ENCODE measurements at places on chromosomes 1 and 21.

- DNase-seq: no peak
These were observed 408.3 kb upstream of the NR5A2 start for GRCh38 chr1:199619223-199619622.

- no peak for DNase-seq
These were observed 68.9 kb downstream of the CNIH3 start for GRCh38 chr1:224684979-224685425.

GRCh38 chr1:112633628-112634027 lies 14.0 kb downstream of the CAPZA1 start:
- DNase-seq: no peak

GRCh38 chr1:207156826-207157225 lies 52.8 kb downstream of the C4BPA start:
- no peak for DNase-seq

- DNase-seq: no peak
These were observed 86.4 kb downstream of the RGL1 start for GRCh38 chr1:183891158-183891856.

GRCh38 chr1:36829961-36830360 lies 204.4 kb downstream of the GRIK3 start:
- no peak for DNase-seq

DNA sequence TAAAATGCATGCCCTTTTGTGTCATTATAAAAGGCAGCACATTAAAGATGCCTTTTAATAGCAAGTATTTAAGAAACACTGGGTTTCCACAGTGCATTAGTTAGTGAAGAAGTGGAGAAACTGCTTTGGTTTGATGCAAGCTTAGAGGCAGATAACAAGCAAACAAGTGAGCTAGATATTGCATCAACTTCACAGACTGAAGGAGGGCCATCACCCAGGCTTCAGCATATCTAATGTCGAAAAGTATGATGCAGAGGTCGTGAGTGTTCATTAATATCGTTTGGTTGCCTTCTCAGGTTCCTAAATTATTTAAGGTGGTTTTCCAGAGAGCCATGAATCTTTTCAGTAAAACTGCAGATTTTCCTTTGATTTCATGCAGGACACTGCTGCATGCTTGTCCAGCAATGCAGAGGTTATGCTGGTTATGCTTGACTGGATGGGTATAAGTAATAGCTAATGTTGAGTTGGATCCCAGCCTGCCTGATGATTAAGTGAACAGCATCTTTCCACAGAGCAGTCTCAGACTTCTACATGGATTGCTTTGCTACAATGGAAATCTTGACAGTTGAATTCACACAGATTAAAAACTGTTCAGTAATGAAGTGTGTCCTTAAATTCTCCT lies 69.7 kb upstream of the IPO9 start:
- no peak for DNase-seq

DNA sequence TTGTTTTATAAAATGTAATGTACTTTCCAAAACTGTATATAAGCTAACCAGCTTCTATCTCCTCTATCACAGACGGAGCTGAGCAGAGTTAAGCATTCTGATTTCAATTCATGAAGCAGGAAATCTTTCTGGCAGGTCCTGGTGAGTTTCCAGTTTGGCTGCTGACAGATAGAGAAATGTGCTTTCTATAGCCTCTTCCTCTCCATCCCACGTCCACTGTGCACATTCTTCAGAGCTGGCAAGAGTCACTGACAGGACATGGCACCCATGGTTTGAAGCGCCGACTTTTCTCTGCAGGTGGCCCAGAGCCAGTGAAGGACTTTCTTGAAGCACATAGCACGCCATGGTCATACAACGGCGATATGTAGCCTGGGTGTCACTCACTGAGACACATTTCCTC lies 52.3 kb upstream of the POU2F1 start:
- no peak for DNase-seq

- DNase-seq: peak; percentile 91
These were observed 201.1 kb downstream of the MATN1 start for GRCh38 chr1:30522031-30523004.

DNA sequence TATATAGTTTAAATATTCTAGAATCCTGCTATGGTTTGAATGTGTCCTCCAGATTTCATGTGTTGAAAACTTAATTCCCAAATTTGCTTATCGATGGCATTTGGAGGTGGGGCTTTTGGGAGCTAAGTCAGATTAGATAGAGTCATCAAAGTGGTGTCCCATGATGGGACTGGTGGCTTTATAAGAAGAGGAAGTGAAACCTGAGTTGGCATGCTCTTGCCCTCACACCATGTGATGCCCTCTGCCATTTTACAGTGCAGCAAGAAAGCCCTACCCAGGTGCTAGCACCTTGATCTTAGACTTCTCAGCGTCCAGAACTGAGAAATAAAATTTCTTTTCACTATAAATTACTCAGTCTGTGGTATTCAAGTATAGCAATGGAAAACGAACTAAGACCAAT lies 111.3 kb downstream of the TGFB2 start:
- no peak for DNase-seq

- DNase-seq: no peak
These were observed 26.3 kb downstream of the GADD45A start for GRCh38 chr1:67711158-67711854.

DNA sequence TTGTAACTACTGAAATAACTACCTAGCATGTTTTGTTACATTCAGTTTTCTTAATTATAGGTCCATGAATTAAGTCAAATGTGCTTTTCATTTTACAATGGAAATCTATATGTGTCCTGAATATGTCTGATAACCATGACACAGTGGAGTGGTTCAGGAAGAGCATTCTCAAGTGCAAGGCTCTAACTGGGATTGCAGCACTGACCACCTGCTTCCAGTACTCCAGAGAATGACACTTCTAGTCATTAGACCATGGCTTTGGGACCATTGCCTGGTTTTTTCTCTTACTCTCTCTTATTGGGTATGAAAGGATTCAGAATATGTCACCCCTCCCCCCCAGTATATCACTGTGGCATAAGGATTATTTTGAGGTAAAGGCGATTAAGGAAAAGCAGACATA lies 204.9 kb upstream of the CACYBP start:
- no peak for DNase-seq

DNA sequence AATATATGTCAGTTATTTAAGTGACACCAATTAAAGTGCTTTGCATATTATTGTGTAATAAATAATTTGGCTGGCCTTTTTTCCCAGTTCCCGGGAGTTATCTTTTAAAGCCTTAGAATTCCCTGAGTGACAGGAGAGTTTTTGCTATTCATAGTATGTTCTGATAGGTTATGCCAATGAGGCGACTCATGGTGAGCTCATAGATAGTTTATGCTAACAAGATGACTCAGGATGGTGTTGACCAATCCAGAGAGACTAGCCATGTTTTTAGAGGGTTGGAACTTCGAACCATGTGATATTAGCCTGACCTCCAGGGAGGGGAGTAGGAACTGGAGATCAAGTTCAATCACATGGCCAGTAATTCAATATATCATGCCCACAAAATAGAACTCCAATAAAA lies 310.8 kb downstream of the USP25 start:
- DNase-seq: no peak

GRCh38 chr21:34271189-34271851 lies 92.5 kb upstream of the KCNE2 start:
- no peak for DNase-seq

- no peak for DNase-seq
These were observed 61.5 kb upstream of the TIAM1 start for GRCh38 chr21:31405604-31406003.

DNA sequence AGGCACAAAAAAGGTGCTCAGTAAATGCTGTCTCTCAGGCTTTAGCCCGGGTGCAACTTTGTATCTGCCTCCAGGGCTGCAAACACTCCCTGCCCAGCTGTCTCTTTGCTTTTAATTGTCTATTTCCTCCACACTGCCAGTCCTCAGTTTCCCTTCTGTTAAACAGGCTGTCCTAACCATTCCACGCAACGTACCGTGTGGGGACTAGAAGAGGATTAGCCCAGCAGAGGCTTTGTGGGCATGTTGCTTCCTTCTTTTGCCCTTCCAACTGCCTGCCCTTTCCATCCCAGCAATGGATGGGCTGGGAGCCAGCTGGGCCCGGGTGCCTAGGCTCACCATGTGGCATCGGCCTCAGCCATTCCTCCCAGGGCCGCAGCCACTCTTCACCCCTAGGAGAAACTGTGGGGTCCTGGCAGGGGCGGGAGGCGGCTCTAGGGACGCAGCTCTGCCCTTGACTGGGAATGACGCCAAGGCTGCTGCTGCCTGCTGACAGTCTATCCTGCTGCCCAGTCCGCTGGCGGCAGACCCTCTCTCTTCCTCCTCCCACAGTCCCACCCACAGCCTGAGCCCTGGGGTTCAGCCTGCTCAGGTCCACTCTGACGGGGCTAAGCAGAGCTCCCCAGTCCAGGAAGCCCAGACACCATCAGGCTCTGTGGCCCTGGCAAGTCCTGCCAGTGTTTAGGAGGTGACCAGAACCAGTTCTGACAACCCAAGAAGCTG lies 40.6 kb upstream of the LRP8 start:
- no peak for DNase-seq

DNA sequence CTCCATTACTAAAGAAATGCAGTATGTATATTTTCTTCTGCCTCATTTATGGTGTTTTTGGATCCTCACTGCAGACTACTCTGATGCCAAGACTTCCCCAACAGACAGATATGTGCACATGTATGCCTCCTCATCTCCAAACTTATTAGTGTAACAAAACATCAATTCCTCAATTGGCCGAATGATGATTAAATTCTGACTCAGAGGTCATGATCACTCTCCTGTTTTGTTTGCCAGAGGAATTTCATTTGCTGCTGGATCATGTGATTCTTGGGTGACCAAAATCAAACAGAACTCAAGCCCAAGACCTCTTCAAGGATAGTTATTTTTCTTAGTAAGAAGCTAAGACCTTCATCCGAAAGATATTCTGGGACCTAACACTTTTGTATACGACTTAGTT lies 227.6 kb downstream of the LMO4 start:
- DNase-seq: no peak

- no peak for DNase-seq
These were observed 3.5 kb downstream of the EXOC8 start for GRCh38 chr1:231334079-231334666.

- no peak for DNase-seq
These were observed 762.1 kb upstream of the NEGR1 start for GRCh38 chr1:73044241-73045036.

GRCh38 chr1:25757151-25757845 lies 42.7 kb upstream of the SELENON start:
- DNase-seq: no peak

DNA sequence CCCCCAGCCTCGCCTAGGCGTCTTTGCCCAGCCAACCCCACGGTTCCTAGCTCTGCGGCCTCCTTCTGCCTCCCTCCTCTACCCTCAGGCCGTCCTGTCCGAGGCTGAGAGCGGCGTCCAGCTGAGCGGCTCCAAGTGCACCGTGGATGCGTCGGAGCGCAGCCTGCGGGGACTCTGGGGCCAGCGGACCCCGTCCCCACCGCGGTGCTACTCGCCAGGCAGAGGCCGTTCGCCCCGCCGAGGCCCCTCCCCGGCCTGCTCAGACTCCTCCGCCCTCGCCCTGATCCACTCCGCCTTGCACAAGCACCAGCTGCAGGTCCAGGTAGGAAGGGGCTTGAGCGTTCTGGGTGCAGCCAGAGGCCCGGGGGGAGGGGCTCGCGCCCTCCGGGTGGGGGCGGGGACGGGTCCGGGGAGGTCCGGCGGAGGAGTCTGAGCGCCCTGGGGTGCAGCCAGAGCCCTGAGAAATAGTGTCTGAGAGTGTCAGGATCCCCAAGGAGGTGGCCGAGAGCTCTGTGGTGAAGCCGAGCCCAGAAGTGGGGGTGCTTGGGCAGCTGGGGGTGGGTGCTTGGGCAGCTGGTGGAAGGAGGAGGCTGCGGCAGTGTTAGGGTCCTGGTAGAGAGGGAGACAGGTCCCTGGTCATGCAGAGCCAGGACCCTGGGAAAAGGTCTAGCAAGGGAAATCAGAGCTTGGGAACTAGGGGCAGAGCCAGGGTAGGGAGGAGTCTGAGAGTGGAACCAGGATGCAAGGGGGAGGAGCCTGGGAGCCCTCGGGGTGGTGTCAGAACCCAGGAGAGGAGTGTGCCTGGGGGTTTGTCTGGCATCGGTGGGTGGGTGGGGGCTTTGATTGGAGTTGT lies 3.2 kb upstream of the NBPF3 start:
- no peak for DNase-seq

DNA sequence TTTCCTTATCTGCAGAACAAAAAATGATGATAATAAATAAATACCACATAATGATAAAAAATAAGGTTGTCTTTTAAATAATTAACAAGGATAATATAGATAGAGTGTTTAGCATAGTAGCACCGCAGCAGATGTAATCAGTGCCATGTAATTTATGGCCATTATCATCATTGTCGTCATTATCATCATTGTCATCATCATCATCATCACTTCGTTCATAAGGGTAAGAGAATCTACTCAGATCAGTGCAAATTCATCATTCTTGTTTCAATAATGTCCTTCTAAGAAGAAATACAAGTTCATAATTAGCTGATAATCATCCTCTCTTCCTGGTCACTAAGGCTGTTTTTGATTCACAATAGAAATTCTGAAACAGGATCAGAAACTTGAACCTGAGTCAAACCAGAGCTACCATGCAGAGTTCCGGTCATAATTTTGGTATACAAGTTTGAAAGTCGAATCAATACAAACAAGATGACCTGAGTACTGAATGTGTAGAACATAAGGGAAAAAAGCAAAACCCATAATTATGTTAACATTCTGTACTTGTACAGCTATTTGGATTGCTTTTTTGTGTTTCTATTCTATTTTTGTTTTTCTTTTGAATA lies 172.0 kb downstream of the LRRC40 start:
- DNase-seq: no peak

DNA sequence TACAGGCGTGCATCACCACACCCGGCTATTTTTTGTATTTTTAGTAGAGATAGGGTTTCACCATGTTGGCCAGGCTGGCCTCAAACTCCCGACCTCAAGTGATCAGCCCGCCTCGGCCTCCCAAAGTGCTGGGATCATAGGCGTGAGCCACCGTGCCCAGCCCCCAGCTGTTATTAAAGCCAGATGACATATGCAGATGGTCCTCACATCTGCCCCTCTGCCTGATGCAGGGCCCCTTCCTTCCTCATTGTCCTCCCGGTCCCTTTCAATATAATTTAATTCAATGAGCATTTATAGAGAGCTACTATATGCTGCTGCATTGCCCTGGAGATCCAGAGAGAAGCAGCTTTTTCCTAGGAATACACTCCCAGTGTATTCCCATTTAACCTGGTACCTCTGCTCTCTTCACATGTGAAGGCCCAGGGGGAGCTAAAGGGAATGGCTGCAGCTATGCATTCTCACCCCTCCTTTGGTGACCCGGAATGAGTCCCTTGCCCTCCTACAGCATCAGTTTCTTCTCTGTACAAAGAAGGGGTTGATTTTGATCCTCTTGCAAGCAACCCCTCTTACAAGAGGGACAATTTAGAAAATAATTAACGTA lies 55.6 kb downstream of the L1TD1 start:
- no peak for DNase-seq

DNA sequence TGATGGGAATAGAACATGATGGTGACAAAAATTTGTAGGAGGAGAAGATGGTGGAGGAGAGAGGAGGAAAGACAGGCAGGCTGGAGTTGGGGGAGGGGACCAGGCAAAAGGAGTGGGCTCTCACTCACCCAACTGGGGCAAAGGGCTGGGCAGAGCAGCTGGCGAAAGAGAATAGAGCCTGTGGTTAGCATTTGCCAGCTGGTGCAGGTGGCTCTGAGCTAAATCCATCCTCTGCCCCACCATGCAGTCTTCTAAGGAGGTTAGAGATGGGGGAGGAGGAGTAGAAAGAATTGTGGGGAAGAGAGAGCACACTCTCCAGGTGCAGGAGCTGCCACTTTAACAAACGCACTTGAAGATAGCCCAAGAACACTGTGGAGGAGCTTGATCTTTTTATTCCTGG lies 27.6 kb upstream of the SLAMF1 start:
- no peak for DNase-seq

All from psoas muscle (tissue), 8 donors.